HS-27A (cell line): ENCODE measurements at places on chromosomes 3 and 15.

DNA sequence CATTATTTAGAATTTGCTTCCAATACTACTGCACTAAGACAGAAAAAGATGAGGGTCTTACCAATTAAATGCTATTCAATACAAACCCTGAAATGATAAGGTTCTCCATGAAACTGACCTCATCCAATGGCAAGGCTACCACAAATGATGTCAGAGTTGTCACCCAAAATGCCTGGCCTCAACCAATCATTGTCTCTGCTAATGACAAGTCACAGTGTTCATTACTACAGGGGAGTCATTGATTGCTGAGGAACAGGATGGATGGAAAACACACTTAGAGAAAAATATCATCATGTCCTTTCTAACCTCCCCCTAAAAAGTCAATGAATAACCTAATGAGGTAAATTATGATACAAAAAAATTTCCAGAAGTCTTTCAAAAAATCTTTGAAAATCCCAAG lies 91.0 kb downstream of the FOXP1 start:
- no peak for DNase-seq

DNA sequence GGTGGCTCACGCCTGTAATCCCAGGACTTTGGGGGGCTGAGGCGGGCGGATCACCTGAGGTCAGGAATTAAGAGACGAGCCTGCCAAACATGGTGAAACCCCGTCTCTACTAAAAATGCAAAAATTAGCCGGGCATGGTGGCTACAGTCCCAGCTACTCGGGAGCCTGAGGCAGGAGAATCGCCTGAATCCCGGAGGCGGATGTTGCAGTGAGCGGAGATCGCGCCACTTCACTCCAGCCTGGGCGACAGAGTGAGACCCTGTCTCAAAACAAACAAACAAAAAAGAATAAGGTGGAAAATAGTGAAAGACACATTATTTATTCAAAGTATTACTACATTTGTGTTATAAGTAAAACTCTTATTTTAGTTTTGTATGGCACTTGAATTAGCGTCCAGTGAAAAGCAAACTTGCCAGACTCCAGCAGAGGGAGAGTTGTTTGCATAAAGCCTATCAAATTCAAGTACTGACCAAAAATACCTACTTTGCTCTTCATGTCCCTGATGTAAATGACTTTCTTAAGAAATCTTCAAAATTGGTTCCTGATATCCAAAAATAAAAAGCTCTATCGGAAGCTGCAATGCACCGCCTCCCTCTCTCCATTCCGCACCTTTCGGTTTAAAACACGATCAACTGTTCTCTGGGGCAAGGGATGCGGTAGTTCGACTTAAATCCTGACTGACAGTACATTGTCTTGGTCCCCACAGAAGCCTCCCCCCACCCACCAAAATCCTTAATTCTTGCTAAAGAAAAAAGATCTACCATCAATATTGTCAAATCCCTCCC lies 1.2 kb downstream of the TRPM7 start:
- no peak for DNase-seq

- DNase-seq, result no peak
These were observed 155.5 kb downstream of the FNDC3B start for GRCh38 chr3:172194702-172195406.

DNA sequence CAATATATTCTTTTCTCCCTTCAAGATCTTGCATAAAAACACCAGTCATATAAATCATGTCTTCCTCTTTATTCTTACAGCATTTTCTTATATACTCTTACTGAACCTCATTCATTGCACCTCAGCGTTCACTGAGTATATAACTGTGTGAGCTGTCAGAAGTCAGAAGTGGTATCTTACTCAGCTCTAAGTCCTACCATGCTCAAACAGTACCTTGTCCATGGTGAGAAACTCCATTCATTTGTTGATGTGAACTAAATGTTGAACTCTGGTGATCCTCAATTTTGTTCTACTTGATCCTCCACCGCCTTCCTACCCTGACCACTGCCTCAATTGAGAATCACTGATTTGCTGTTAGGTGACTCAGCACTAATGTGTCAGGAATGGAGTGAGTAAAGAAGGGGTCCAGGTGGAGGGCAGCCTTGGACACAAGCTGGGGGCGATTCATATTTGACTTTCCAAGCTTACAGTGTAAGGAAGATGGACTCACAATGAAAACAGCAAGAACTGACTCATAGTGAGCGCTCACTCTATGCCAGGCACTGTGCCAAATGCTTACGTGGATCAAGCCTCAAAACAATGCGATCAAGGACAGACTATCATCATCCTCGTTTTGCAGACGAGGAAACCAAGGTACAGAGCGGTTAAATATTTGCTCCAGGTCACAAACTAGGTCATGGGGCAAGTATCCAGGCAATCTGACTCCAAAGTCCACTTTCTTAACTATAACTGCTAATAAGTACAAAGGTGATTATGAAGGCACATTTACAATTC lies 13.5 kb upstream of the ZFYVE19 start:
- peak; percentile 78 for DNase-seq

GRCh38 chr15:58260205-58260724 lies 122.1 kb downstream of the AQP9 start:
- DNase-seq, result no peak
